SJSA1 (cell line): ENCODE measurements at places on chromosomes 16 and 17. TPM values are rescaled to one million over a fixed set of nuclear protein-coding genes. Genes with fewer than 3 reads are reported as not detected.

The PRSS22 gene
- not detected in 2 replicates for total RNA-seq

The SPATA32 gene
- total RNA-seq = not detected in 2 replicates

- DNase-seq = no peak
Measured at GRCh38 chr17:37088913-37089312, 140.2 kb downstream of the AATF start.

DNA sequence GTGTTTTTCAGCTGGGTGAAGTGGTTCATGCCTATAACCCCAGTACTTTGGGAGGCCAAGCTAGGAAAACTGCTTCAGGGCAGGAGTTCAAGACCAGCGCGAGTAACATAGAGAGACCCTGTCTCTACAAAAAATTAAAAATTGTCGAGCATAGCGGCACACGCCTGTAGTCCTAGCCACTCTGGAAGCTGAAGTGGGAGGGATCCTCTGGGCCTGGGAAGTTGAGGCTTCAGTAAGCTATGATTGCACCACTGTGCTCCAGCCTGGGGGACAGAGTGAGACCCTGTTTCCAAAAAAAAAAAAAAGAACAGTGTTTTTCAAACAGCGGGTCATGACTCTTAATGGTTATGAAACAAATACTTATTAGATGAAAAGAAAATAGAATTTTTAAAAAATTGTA is 2.3 kb upstream of the CYTH1 start:
- no peak for DNase-seq

- no peak for DNase-seq
Measured at GRCh38 chr17:83187782-83188311, 108.4 kb downstream of the METRNL start.
